ENCODE measurements at places on chromosomes 12 and 14.

DNA sequence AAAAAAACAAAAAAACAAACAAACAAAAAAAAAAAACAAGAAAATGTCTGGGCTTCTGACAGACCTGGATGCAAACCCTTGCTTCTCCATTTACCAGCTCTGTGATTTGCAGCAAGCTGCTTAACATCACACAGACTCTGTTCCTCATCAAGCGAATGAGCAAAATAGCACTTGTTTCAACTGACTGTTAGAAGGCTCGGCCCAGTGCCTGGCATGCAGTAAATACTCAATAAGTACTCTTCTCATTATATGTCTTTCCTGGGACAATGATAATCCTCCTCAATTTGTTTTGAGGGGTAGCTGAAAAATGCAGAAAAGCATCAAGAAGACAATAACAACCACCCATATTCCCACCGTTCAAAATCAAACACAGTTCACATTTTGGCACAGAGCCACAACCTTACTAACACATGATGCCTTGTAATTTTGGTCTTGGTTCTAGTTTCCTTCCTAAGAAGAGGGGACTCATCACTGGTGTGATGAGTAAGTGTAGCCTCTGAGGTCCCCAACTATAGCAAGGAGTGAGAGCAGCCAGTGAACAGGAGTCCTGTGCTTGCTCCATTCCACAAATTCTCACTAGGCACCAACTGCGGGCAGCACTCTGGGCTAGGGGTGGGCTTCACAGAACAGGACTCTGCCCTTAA is 60.4 kb downstream of the TTC7B start:
- no peak for DNase-seq

DNA sequence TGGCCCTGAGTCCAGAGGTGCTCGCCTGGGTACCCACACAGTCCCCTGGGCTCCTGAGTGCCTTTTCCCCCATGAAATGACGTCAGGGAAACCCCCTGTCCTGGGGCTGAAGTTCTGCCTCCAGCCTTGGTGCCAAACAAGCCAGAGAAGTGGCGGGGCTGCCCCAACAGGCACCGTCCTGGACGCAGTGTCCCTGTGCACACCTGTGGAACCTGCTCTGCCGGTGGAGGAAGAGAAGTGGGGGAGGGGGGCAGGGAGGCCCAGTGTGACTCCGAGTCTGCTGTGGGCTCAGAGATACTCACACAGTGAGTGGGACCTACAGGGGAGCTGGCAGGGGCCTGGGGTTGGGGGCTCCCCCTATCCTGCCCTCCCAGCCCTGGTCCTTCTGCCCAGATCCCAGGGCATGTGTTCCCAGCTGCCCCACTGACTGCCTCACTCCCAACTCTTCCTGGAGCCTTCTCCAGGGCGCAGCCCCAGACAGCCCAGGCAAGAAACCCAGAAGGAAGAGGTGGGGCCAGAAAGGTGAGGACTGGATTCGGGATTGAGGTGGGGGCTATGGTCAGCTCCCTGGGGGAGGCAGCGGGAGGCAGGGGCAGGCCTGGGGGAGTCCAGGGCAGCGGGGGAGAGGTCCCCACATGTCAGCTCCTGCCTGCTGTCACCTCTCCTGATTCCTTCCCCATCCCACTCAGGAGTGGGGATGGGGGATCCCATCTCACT is 24.7 kb downstream of the CCDC85C start:
- DNase-seq: no peak

- DNase-seq: no peak
Measured at GRCh38 chr12:114163771-114164170, 197.6 kb upstream of the RBM19 start.

GRCh38 chr12:10730559-10730958 is 7.4 kb upstream of the YBX3 start:
- no peak for DNase-seq

DNA sequence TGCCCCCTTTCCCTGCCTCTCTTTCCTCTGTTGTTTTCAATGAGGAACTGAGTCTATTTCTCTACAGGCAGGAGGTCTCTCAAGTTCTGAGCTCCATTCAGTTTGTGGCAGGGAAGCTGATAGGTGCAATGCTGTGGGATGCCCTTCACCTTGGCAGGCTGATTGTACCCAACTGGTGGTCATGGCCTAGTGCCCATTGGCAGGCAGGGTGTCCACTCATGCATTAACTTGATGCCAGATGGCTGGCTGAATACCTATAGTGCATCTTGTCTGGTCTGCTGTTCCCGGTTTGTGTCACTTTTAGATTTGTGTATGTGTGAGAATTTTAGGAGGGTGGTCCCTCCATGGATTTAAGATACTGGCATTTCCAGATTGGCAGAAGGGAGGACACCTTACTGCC is 20.0 kb upstream of the ITGA5 start:
- no peak for DNase-seq

DNA sequence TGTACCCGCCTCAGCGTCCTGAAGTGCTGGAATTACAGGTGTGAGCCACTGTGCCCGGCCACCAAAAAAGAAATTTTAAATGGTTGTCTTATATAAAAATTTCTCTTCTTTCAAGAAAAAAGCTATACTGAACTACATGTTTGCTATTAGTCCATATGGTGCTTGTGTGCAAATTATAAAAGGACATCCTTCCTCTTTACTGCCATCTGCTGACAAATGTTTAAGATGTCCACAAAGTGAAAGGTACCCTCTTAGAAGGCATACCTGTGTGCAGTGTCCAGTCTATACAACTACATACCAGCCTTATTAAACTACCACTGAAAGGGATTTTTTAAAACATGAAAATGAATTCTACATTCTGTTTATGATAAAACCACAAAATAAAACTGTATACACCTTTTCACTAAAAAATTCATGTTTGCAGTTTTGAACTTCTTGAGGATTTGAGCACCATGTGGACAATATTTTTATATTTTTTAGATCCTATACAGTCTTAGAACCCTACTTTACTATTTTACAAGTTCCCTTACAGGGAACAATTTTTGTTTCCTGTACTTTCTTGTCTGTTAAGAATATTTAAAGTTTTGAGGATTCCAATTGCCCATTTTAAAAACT is 32.8 kb upstream of the TOMM20L start:
- no peak for DNase-seq

GRCh38 chr12:19596434-19597166 is 157.3 kb downstream of the AEBP2 start:
- DNase-seq: no peak

- no peak for DNase-seq
Measured at GRCh38 chr12:14868916-14869506, 16.6 kb downstream of the MGP start.

GRCh38 chr14:104666981-104667380 is 22.4 kb upstream of the INF2 start:
- no peak for DNase-seq

- peak; percentile 37 for DNase-seq
Measured at GRCh38 chr12:124609041-124609989, 41.9 kb upstream of the NCOR2 start.

- no peak for DNase-seq
Measured at GRCh38 chr12:124630791-124631313, 63.4 kb upstream of the NCOR2 start.

DNA sequence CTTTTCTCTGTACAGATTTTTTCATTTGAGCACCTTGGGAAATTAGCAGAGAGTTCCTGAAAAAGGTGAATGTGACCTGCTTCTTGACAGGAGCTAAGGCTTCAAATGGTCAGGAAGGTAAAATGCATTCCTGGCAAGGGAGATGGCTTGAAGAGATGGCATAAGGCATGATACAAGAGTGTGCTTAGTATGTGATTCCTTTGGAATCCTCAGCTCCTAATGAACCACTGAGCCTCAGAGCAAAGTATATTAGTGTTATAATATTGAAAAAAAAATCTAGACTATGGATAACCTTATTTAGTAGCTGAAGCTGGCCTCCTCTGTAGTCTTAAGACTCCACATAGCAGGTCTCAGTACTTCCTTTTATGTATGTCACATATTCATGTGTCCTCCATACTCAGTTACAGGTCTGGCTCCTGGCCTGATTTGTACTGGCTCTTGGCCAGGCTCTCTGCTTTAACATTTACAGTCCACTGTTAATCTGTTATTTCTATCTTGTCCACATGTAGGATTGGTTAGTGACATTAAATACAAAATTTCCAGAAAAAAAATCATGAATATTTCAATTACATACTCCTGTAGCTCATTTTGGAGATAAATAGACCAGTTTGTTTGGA is 17.9 kb downstream of the TOGARAM1 start:
- DNase-seq: no peak

DNA sequence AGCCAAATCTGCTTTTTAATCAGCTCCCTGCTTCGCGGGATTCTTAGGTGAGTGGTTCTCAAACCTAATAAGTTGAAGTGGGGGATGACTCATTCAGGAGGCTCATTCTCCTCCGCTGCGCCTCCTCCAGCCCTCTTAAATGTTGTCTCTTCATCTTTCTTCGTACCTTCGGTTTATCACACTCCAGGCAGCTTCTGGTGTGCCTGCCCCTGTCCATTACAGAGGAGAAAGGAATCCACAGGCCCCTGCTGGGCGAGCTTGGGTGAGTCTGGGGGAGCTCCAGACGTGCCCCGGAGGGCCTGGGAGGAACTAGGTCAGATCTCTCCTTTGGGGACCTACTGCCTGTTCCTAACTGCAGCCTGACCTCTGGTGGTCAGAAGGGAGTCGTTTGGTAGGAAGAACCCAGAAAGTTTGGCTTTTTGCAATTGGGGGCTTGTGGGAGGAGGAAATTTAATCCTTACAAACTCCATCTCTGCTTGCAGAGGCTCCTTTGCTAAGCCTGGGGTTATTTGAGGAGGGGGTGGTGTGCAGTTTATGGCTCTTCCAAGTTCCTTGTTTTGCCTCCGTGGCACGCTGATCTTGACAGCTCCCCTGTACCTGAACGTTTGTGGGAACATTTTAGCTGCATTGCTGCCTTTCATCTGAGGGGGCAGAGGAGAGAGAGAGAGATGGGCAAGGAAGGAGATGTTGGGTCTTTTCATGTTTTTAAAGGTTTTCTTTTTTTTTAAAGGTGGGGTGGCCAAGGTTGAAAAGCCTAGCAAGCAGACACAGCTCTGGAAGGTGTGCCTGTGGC is 84.1 kb upstream of the GNG2 start:
- peak; percentile 49 for DNase-seq

GRCh38 chr12:31752450-31752849 is 23.6 kb upstream of the AMN1 start:
- no peak for DNase-seq

DNA sequence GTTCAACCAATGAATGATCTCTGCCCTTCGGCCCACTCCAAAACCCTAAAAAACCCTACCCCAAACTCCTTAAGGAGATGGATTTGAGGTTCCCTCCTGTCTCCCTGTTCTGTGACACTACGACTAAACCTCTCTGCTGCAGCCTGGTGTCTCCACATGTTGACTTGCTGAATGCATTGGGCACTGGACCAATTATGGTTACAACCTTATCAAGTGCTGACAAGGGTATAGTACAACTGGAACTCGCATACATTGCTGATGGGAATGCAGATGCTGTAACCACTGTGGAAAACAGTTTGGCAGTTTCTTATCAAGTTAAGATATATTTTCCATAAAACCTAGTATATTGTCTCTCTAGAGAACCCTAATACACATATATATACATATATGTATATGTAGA is 6.3 kb upstream of the DICER1 start:
- no peak for DNase-seq

DNA sequence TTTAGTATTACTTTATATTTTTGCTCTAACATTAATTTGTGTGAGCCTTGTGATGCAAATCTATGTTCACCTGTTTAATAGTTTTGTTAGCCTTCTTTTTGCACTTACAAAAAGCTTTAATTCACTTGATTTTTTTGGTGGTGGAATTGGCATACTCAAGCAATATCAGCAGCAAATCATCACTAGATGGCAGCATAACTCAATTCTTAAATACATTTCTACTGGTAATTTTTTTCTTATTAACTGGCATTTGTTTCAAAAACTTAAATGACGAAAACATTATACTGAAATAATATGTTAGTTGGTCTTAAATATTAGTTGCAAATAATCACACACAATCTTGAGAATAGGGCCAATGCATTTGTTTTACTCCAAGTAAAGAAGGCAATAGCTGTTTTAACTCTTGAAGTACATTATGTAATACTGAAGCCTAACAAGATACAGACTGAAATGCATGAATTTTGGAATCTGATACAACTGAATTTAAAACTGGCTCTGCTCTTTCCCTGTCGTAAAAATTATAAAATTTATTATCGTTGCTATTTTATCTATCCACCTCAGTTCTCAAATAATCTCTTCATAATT is 151.5 kb downstream of the ATXN7L3B start:
- DNase-seq: peak; percentile 1

DNA sequence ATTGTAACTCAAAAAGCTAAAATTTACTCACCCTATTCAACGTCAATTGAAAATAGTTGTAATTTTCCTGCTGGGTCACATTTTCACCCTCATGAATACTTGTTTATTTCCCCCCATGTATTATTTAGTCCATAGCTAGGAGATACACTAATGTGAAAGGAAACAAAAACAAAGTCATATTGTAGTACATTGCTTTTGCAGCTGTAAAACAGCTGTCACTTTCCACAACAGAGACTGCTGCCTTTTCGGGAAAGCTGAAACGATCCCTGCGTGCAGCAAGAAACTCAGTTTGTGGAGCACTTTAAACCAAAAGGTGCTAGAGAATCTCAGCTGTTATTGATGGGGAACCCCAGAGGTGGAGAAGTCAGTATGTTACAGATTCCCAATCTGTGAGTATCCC is 4.3 kb downstream of the RACGAP1 start:
- DNase-seq: no peak

DNA sequence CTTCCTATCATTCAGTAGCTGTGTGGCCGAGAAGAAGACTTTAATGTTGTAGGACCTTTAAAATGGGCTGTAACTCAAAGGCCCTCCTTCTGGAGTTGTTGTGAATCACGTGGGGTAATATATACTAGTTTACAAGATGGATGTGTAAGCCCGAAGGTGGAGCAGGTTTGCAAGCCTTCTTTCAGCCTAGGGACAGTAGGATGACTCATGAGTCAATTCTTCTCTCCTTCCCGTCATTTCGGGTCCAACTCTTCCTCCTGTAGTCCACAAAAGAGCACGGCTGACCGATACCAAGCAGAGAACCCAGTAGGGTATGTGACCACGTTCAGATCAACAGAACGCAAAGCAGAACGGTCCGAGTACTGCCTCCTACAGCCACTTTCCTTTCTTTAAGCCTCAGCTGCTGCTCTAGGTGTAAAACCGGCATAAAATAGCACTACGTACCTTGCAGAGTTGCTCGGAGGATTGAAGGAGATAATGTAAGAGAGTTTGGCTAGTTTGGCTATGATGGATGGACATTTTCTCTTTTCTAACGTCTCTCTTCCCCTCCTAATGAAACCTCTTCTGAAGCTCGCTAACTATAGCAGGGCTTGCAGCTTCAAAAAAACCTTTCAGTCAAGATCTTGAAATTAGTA is 1.3 kb upstream of the RASSF3 start:
- no peak for DNase-seq

GRCh38 chr14:68625366-68626090 is 167.3 kb downstream of the ZFP36L1 start:
- DNase-seq: no peak

DNA sequence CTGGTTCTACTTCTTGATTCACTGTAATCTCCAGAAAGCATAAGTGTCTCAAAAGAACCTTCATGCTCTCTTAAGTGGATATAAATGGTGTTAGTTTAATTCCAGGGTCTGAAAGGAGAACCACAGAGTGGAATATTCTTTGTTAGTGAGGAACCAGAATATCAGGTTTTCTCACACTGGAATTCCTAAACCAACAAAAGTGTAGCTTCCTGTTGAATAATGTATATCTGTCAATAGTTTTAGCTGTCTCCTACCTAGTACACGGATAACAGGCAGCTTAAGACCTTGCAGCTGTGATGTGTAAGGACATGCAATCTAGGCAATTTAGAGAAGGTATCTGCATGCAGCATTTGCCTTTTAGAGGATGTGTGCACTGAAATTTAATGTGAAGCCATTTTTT is 24.0 kb downstream of the LRIG3 start:
- DNase-seq: no peak

All from NCI-H1436 treated with DMSO at 0.1 percent for 48 hours (cell line).